Caudate nucleus (tissue), 63 donors: ENCODE measurements at places on chromosomes 4 and X.

DNA sequence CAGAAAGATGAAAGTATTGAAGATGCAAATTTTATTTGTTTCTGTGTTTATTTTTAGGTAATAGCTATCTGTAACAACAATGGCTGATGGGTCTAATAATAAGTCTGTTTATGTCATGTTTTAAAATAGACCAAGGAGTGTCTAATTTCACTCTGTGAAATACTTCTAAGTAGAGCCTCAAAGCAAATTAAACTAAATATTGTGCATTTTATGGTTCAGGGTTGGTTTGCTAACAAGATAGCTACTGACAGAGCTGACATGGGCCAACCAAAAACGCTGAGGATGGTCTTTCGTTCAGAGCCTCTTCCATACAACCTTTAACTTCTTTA, 437.6 kb upstream of the CTSO start:
- DNase-seq: no peak

DNA sequence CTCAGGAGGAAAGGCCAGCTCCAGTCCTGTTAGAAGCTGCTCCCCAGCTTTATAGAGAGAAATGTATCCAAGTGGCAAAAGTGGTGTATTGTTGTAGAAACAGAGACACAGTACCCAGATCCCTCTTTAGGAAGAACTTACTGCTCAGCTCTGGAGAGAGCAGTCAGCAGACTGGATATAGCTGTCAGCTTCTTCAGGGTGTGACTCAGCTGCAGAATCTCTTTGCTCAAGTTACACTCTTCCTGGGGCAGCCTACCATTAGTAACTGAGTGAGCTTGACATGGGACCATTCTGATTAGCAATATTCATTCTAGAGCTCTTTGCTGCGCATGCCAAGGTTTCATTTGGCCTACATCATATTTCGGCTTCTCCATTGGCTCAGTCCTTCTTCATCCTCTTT, 40.5 kb downstream of the ATP1B4 start:
- no peak for DNase-seq

- no peak for DNase-seq
Observed at GRCh38 chrX:9340598-9341290, 124.1 kb upstream of the TBL1X start.

GRCh38 chr4:152534541-152535359, 1.1 kb downstream of the FBXW7 start:
- DNase-seq: peak; percentile 10

DNA sequence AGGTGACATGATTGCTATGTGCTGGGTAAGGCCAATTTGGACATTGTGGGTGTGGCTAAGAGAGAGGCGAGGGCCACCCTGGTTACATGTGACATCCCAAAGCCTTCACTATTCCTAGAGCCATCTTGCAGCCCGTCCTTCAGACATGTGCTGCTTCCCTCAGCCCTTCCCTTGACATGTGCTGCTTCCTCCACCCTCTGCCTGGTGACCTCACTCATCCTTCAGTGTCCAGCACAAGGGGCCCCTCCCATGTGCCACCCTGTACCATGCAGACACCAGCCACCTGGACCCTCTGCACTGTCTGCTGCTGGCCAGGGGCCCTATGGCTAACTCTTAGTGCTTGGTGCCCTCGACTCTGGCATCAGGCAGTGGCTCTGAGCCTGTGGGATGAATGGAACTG, 27.4 kb downstream of the ADRA2C start:
- DNase-seq: no peak

- no peak for DNase-seq
Observed at GRCh38 chr4:169042608-169043007, 32.6 kb upstream of the CBR4 start.

DNA sequence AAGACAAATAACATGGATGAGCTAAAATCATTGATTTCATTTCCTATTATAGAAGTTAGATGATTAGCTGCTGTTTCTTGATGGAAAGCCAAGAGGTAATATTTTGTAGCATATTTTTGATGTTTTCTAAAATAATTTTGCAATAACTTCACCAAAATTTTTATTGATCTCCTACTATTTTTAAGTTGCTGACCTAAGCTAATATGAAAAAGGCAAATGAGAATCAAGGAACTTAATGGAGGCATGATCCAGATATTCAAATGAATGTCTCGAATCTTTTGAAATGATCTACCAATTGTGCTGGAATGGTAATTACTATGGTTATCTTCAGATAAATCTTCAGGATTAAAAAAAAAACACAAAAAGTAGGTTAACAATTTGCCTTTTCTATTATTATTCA, 1591.4 kb upstream of the PCDH7 start:
- no peak for DNase-seq

GRCh38 chrX:2242326-2242725, 258.4 kb downstream of the DHRSX start:
- no peak for DNase-seq

GRCh38 chr4:161629694-161630441, 533.9 kb downstream of the FSTL5 start:
- DNase-seq: no peak

- DNase-seq: peak; percentile 9
Observed at GRCh38 chr4:89708903-89709421, 128.0 kb downstream of the SNCA start.

GRCh38 chr4:117986321-117986720, 48.0 kb upstream of the NDST3 start:
- DNase-seq: no peak

GRCh38 chrX:114071412-114071811, 512.5 kb upstream of the HTR2C start:
- no peak for DNase-seq

DNA sequence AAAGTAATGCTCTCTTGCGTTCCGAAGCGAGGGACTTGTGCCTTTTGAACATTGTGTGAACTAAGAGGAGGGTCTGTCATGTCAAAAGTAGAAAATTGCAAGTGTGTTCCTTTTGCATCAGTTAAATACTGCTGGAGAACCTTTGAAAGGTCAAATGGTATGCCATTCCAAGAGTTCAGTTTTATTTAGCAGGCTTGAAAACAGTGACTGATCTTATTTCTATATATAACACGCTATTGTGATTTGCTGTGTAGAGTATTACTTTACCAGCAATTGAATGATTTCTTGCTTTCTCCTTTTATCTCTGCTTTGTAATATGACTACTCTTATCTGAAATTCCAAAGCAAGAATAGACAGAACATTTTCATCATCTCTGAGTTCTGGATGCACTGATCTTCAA, at the start of gene TECRL:
TSS of gene TECRL (minus strand) at position 151 of the 400 bp plus-strand sequence. CDS start at position 52, 99 bp downstream.
- DNase-seq: no peak

GRCh38 chr4:129926936-129927335, 831.0 kb downstream of the C4orf33 start:
- DNase-seq: no peak

- DNase-seq: no peak
Observed at GRCh38 chr4:77586951-77587383, 18.7 kb upstream of the CXCL13 start.

DNA sequence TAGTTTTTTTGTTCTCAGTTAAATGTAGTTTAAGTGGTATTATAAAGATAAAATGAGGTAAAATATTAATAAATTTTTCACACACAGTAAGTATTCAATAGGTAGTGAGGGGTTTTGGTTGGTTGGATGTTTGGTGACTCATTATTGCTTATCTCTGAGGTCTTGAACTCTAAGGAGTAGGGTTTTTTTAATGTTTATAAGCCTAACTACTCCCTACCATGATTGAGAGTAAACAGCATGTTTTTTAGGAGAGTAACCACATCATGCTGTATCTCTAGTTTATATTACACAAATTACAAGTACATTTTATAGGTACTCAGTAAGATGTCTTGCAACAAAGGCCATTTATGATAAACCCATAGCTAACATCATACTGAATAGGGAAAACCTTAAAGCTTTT, 181.6 kb downstream of the MAPK10 start:
- no peak for DNase-seq

GRCh38 chr4:171067422-171067821, 745.8 kb upstream of the GALNTL6 start:
- DNase-seq: no peak

DNA sequence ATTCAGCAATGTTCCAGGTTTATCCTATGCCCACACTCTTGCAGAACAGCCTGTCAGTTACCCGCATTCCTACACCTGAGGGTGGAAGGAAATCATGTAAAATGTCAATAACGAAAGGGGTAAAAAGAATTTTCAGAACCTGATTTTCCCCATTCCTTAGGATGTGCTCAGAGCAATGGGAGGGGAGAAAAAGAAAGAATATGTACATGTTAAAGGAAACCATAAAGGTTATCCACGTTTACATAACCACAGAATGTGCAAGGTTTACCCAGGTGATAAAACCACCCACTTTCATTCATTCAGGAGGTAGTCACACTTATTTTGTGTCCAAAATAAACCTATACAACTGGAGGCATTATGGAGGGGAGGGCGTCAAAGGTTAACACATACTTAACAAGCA, 335.5 kb downstream of the ZNF674 start:
- DNase-seq: no peak

DNA sequence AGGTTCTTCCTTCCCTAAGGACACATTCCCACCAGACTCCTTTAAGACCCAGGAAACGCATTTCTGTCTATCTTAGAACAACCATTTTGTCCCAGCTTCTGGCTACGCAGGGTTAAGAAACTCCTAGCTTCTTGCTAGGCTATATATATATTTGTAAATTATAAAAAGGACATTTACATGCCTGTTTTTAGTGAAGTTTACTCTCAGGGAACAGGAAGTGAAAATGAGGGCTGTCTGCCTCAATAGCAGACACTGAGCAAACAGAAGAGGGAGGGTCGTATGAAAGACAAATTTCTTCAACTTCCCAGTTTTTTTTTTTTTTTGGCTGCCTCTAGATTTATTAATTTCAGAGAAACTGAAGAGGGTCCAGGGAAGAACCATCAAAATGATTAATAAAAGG, 9.3 kb upstream of the FRMPD3 start:
- no peak for DNase-seq

- no peak for DNase-seq
Observed at GRCh38 chrX:45859407-45859806, 658.7 kb upstream of the DIPK2B start.

- no peak for DNase-seq
Observed at GRCh38 chr4:135357091-135357490, 1155.5 kb upstream of the PABPC4L start.

GRCh38 chr4:54587107-54587891, 70.5 kb upstream of the KIT start:
- no peak for DNase-seq

GRCh38 chr4:174919886-174920423, 1.8 kb downstream of the ADAM29 start:
- DNase-seq: no peak

- DNase-seq: no peak
Observed at GRCh38 chr4:127623797-127624083, 9.0 kb upstream of the INTU start.

GRCh38 chr4:34108391-34108790, 2135.9 kb downstream of the ARAP2 start:
- no peak for DNase-seq

GRCh38 chr4:184168406-184169019, 49.2 kb downstream of the ENPP6 start:
- DNase-seq: peak; percentile 67

DNA sequence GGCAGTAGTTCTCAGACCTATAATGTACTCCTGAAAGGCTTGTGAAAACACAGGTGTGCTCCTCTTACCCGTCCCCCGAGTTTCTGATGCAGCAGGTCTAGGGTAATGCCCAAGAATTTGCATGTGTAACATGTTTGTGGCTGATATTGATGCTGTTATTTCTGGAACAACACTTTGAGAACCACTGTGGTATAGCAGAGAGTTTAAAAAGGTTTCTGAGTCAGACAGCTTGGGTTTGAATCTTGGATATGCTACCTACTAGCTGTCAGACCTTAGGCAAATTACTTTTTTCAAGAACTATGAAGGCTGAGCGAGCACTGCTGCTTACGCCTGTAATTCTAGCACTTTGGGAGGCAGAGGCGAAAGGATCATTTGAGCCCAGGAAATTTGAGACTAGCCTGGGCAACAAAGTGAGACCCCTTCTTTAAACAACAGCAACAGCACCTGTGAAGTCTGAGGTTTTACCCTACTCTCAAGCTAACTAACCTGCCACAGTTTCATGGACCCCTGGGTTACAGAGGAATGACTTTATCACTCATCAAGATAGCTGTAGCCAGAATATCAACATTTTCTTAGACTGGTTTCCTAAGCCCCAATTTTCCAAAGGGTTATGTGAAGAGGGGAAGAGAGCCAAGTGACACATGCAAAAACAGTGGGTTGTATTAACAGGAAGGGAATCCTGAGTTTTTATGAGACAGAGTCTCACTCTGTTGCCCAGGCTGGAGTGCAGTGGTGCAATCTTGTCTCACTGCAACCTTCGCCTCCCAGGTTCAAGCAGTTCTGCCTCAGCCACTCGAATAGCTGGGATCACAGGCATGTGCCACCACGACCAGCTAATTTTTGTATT, 5.1 kb downstream of the AFF1 start:
- DNase-seq: no peak

GRCh38 chr4:3121110-3121509, 46.6 kb downstream of the HTT start:
- no peak for DNase-seq

DNA sequence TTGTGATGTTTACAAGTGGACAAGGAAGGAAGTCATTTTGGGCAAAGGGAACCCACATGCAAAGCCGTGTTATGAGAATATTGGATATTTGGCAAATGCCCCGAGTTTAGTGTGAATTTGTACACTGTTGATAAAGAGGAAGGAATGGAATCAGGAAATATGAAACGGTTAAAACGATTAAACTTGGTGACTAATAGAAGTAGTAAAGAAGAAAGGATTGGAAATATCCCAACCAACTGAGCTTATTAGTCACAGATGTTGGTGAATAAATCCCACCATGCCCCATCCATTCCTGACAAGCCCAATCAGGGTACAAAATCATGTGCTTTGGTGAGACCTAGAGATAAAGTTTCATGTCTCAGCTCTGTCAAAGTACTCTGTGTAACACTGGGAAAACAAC, 22.0 kb downstream of the ARHGAP24 start:
- no peak for DNase-seq

- no peak for DNase-seq
Observed at GRCh38 chrX:86149119-86149518, 868 bp downstream of the DACH2 start.

DNA sequence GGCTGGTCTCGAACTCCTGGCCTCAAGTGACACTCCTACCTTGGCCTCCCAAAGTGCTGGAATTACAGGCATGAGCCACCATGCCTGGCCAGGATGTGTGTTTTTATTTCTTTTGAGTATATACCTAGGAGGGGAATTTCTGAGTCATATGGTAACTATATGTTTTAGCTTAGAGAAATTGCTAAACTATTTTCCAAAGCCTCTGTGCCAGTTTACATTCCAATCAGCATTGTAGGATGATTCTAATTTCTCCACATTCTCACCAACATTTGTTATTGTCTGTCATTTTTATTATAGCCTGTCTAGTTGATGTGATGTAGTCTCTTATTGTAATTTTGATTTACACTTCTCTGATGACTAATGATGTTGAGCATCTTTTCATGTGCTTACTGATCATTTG, 1576.0 kb downstream of the RPA4 start:
- no peak for DNase-seq
